ENCODE measurements at places on chromosomes 5 and 9.
A peak's percentile ranks its signal among the peaks of the same experiment; 100 is the strongest.

- peak; percentile 39 for DNase-seq
Observed at GRCh38 chr9:136546697-136547501, 1.1 kb upstream of the NOTCH1 start.

DNA sequence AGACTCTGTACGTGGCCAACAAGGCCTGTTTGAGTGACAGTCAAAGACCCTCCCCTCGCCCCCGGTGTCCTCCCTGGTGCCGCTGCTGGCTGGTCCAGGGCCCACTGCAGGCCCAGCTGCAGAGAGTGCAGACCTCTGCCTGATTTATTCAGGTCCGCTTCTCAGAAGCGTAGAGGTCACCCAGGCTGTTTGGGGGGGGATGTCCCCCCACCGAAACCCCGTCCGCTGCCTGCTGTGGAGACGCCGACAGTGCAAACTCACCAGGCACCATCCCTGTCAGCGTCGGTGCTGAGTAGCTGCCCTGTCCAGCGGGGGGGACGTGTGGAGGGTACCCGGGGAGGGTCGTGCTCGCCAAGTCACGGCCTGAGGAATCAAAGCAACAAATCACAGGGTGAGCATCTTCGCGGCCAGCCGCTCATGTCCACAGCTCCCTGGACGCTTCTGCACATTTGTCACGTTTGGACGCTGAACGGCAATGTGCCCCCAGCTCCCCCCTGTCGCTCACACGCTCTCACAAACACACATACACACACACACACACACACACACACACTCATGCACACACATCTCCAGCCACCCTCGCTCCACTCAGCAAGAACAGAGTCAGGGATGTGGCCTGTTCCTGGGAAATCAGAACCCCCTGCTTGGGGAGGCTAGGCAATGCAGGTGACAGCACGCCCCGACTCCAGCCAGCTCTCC, 152.2 kb downstream of the PAX5 start:
- no peak for DNase-seq

DNA sequence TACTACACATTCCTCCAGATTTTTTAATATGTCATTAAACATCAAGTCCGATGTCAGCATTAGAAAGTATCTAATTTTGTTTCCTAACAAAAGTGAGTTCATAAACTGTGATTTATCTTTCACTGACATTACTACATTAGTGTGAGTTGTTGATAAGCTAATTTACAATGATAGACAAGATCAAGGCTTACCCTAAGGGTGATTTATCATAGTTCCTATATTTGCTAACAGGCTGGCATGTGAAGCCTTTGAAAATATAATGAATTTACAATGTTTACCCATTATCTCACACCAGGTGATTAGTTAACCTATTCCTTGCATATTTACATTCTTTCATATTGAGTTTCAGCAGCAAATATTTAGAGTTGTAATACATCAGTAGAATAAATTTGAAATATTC, 1096.9 kb upstream of the NUDT12 start:
- DNase-seq, result no peak

GRCh38 chr9:91420501-91421127, 3.0 kb downstream of the NFIL3 start:
- no peak for DNase-seq

- DNase-seq, result no peak
Observed at GRCh38 chr9:121812159-121812735, 160.8 kb downstream of the DAB2IP start.

DNA sequence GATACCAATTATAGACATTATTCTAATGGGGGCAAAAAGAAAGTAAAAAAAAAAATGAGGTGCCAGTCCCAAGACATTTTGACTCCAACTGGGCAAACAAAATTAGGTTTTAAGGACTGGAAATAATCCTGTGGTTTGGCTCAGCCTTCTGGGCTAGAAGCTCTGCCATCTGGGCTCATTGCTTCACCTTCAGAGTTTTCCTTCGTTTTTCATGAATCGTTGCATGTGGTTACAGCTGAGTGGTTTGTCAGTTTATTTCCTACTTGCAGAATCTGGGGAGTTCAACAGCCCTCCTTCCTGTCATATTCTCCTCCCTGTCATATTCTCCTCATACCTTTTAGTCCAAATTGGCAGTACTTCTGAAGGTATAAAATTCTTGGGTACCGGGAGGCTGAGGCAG, 12.0 kb downstream of the UGT3A2 start:
- DNase-seq, result no peak

- no peak for DNase-seq
Observed at GRCh38 chr5:96870094-96871026, 5.9 kb upstream of the ERAP2 start.

GRCh38 chr5:172540099-172540870, 86.0 kb upstream of the SH3PXD2B start:
- DNase-seq, result no peak

GRCh38 chr5:178522361-178522760, 67.8 kb downstream of the COL23A1 start:
- no peak for DNase-seq

DNA sequence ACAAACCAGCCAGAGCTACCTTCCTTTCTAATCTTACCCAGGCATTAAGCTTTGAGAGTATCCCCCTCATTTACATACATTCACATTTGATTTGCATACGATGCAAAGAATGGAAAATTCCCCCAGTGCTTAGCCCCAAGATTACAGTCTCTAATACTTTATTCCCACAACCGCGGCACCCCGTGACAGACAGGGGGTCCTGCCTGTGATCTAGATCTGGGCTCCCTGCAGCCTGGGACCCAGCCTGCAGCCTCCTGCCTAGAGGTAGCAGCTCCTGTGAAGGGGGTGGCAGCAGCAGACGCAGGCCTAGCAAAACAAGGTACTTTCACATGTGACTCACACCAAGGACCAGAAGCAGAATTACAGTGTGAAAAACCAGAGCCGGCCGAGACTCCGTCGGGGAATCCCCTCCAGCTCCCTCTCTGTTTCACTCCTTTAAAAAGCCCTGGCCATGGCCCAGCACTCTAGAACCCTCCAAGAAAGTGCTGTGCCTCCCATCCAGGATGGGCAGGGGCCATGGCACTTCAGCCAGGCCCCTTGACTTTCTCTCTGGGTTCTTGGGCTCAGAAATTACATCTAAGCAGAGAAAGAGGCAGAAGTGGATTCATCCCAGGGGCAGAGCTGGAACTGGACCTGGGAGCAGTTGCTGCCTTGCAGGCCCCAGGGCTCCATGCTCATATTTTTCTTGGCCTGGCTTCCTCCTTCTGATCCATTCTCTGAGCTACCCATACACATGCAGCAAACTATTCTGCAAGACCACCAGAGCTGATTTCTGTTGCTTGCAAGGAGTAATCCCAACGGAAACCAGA, 14.0 kb upstream of the TCF7 start:
- DNase-seq, result no peak

- no peak for DNase-seq
Observed at GRCh38 chr5:73417303-73418034, 31.1 kb downstream of the FOXD1 start.

DNA sequence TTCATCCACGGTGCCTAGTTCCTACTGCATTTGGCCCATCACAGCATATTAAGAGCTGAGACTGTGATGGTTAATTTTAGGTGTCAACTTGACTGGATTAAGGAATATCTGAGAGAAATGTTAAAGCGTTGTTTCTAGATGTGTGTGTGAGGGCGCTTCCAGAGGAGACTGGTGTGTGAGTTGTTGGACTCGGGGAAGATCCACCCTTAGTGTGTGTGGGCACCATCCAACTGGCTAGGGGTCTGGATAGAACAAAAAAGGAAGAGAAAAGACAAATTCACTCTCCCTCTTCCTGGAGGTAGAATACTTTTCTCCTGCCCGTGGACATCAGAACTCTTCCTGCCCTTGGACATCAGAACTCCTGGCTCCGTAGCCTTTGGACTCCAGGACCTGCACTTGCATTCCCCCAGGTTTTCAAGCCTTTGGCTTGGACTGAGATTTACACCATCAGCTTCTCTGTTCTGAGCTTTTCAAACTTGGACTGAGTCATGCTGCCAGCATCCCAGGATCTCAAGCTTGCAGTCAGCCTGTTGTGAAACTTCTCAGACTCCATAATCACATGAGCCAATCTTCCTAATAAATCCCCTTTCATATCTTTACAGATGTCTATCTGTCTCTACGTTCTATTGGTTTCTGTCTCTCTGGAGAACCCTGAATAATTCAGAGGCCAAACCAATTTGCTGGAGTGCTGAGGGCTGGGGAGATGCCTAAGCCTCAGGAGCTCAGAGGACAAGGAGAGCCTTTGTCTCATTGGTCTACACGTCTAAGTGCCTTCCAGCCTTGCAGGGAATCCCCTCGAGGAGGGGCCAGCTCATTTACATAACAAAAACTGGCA, 164.5 kb downstream of the DCP2 start:
- no peak for DNase-seq

- no peak for DNase-seq
Observed at GRCh38 chr5:173505634-173506033, 110.8 kb downstream of the BOD1 start.

DNA sequence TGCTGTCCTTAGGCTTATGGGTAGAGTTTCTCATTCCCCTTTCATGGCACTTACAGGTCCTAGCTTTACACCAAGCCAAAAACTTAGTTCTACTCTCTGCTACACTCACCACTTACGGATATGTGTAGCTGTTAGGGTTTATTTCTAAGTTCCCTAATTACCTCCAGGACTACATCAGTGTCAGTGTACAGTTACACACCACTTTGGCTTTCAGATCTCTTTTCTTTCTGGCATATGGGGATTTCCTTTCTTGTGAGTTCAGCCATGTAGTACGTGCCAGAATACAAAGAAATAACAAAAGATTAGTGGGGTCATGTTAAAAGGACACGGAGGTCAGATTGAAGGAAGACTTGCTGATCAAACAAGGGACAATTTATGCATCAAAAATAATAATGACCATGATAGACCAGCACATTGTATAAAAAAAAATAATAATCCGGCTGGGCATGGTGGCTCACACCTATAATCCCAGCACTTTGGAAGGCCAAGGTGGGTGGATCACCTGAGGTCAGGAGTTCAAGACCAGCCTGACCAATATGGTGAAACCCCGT, 41.8 kb downstream of the LYRM7 start:
- DNase-seq, result no peak

DNA sequence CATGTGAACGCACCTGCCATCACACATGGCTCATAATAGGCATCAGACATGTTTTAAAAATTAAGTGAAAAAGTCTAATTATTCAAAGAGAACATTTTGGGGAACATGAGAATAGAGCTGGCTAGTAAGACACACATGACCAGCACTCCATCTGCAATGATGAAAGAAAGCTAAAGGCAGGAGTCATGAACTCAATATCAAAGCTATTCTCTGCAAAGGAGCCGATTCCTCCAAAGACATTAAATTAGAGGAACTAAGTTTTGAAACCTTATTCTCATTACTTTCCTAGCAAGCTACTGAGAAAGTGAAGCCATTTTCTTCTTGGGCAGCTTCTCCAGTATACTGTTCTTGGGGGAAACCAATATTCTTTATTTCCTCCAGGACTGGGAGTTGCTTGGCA, 172.0 kb downstream of the CRB2 start:
- DNase-seq, result no peak

DNA sequence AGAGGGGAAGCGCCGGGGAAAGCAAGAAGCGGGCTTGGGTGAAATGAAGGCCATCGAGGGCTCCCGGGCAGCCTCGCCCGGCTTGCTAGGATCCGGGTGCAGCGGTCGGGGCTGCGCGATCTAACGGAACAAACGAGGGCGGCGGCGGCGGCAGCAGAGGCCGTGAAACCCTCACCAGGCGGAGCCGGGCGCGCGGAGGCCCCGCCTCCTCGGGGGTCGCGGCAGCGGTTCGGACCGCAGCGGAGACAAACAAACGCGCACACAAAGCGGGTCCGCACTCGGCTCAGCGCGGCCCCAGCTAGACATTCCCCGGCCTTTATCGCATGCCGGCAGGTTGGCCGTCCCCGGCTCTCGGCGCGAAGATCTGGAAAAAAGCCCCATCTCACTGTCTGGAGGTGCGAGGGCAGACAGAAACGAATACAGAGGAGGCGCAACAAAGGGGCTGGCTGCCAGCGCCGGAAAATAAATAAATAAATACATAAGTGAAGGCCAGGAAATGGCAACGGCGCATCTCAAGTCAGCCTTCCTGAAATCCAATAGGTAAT, 10.5 kb upstream of the TRIM36 start:
- peak; percentile 49 for DNase-seq

- DNase-seq, result no peak
Observed at GRCh38 chr9:107940616-107941595, 451.3 kb upstream of the KLF4 start.

GRCh38 chr9:35396560-35397215, 93.2 kb upstream of the RUSC2 start:
- DNase-seq, result no peak

GRCh38 chr9:118686959-118687358, 682.3 kb downstream of the BRINP1 start:
- peak; percentile 88 for DNase-seq

GRCh38 chr5:33556330-33557328, 115.9 kb downstream of the TARS1 start:
- DNase-seq, result no peak

DNA sequence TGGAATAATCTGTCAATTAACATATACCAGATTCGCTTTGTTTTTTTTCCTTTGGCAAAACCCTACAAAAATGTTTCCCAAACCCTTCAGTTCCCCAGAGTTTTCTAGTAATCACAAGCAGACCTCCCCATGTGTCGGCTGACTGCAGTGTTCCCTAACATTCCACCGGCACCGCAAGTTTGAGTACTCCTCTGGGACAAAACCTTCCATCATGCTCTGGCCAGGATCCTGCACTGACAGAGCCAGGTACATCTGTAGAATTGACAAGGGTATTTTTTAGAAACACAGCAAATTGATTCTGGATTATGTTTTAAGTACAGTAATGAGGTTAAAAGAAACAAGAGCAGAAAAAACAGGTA, 174.7 kb downstream of the GAS1 start:
- DNase-seq, result no peak

- no peak for DNase-seq
Observed at GRCh38 chr5:132549576-132549975, 6.3 kb upstream of the IL5 start.

DNA sequence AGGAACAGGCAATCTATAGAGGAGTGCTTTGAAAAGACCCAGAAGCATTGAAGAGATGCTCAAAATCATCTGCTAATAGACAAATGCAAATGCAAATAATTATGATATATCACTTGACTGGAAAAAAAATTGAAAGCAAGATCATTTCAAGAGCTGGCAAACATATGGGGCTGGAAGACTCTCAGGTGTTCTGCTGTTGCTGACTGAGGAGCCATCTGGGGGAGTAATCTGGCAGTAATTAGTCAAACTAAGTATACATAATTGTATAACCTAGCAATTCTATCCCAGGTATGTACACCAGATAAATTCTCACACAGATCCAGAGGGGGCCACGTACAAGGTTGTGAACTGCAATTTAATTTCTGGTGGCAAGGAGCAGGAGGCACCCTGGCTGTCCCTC, 4.6 kb upstream of the HMHB1 start:
- DNase-seq, result no peak

DNA sequence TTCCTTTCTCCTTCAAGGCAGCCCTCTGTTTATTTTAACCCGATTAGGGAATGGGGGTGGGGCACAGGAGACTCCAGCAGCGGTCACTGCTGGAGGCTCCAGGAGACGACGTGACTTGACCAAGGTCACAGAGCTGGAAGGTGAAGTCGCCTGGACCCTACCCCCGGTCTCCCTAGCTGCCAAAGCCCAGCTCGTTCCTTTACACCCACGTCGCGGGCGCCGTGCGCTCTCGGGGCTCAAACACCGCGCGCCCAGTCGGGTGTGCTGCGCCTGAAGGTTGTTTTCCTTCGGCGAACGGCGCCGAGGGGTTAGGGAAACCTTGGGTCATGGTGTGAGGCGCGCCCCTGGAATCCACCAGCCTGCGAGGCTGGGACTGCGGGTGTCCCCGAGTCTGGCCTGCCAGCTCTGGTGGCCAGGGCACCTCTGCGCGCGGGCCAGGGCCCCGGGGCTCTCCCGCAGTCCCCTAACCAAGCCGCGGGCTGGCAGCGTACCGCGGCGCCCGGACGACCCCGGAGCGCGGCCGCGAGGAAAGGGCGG, 747 bp upstream of the UNC5A start:
- DNase-seq, result no peak
